ENCODE measurements at places on chromosomes 11 and 22.

DNA sequence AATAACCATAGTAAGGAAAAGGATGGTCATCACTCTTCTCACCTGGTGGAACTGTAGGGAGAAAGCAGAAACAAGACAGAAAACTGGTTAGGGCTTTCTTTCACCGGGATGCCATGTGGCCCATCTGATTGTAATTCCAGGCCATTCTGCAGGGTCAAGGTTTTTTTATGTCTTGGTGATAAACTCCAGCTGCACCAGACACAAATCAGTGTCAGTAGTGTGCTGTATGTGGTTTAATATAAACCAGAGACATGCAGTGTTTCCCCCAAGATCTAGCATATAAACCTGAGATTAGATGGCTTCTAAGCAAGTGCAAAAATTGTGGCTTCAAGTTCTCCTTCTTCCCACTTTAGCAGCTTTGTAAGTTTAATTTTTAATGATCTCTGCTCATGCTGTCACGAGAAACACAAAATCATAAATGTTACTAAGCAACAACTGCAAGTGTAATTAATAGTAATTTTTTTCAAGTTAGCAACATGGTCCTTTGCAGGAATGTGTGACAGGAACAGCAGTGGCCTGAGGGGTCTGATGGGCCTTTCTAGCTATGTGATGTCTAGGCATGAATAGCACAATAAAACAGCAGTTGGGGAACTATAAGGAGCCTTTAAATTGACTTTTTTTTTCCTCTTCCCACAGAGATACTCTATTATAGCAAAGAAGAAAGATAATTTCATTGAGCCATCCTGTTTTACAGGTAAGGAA lies 41.6 kb downstream of the BDNF start:
- no peak for DNase-seq

DNA sequence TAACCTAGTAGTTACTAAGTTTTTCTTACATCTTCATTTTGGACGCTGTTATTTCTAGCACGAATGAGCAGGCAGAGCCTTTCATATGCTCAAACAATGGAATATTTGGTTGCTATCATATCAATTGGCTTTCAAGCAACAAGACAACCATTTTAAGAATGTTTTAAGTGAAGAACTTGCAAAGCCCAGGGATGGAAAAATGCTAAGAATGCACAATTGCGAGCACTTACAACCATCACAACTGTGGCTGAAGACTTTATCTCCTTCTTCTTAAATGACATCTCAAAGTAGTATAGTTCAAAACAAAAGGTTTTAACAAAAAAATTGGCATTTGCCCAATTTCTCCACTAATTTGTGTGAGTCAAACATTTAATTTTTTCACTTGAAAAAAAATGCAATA lies 8.3 kb upstream of the MMP1 start:
- DNase-seq, result no peak

DNA sequence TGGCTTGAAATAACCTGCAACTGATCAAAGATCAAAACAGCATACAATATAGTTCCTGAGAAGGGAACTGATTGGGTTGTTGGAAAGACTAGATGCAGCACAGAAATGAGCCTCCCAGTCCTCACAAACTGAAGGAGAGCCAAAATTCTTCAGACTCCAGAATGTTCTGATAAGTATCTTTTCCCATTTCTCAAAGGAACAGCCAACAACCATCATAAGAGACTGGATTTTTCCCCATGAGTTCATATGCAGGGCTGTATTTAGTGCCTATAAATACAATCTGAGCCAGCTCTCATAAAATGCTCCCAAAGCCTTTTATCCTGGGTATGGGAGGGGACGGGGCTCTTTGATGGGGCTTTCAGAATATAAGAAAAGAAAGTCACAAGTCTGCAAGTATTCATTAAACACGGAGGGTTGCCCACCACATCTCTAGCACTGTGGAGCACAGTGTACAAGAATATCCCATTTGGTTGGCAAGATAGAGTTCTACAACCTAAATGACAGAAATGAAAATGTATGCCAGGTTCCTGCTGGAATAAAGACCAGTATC lies 50.7 kb upstream of the LYVE1 start:
- DNase-seq, result no peak

- no peak for DNase-seq
Observed at GRCh38 chr11:21987261-21987660, 205.6 kb upstream of the ANO5 start.

- DNase-seq, result no peak
Observed at GRCh38 chr22:47357493-47357892, 595.0 kb downstream of the TBC1D22A start.

- DNase-seq, result no peak
Observed at GRCh38 chr22:47042861-47043496, 280.5 kb downstream of the TBC1D22A start.

DNA sequence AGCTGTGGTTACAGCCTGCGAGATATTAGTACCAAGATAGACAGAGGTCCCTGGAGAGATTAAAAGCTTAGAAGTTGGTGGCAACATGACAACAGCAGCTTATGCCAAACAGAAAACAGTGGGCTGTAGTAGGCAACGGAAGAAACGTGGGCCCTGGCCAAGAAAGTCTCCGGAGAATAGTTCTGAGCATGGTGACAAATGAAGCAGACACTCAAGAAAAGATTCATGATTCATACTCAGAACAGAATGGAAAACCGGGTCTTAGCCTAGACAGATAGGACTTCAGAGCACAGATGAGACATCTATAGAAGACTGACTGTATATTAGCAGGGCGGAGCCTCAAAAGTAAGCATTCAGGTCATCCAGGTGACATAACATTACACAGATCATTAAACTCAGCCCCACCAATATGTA lies 727.4 kb downstream of the ETS1 start:
- no peak for DNase-seq

GRCh38 chr22:36894266-36894665 lies 19.2 kb upstream of the CSF2RB start:
- DNase-seq, result no peak

- peak; percentile 57 for DNase-seq
Observed at GRCh38 chr22:30763815-30764673, 69.4 kb downstream of the OSBP2 start.

DNA sequence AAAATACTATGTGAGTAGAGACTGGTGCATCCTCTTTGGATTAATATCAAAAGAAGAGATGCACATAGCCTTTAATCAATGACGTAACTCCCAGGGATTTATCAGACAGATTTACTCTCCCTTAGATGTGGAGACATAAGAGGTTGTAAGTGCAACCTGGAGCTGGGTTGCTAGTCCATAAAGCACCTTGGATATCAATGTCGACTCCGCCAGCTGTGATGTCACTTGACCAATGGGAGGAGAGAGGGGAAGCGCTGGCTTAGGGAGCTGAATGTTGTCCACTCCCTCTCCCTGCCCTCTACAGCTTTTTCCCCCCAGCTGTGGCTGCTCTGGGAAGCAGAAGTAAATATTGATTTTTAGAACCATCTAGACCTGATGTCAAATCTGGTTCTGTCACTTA lies 28.9 kb upstream of the TMEM86A start:
- no peak for DNase-seq

- no peak for DNase-seq
Observed at GRCh38 chr11:118657709-118658428, 21.6 kb downstream of the TREH start.

DNA sequence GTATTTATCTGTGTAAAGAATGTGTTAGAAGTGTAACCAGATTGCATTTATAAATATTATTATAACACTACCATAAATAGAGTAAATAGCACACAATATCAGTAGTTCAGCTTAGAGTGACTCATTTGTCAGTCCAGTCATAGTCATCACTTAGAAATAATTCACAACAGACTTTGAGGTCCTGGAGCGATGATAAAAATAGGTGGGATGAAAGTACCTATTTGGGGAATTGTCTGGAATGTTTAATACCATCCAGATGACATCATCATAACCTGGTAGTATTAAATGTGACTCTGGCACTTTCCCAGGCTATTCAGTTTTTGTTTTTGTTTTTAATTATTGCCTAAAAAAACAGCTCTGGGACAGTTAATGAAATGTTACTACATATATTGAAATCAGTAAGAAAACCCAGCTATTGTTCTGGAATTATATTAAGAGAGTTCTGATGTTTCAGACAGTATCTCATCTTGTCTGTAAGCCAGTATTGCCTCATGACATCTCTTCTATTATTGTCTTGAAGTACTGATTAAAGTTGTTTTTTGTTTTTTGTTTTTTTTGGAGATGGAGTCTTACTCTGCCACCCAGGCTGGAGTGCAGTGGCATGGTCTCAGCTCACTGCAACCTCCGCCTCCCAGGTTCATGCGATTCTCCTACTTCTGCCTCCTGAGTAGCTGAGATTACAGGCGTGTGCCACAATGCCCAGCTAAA lies 74.8 kb downstream of the SIK2 start:
- DNase-seq, result no peak

DNA sequence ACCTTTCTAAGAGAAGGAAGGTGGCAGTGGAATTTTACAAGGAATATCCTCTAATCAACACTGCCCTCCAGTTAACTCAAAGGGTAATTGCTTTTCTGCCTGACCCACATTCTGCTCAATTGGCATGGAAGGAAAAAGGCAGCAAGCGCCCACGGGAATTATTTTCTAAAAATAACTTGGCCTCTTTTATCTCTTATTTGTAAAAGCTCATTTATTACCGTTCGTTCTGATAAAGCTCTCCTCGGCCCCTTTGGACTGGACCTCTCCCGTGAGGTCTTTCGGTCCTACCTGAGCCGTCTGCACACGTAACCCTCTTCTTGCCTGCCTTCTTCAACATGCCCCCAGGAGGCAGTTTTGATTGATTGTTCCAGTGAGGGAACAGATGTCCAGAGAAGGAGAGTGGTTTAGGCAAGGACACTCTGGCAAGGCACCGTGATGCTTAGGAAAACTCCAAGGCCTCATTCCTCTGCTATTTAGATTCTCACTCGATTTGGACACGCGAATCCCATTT lies 53.2 kb upstream of the CRTAM start:
- DNase-seq, result no peak

DNA sequence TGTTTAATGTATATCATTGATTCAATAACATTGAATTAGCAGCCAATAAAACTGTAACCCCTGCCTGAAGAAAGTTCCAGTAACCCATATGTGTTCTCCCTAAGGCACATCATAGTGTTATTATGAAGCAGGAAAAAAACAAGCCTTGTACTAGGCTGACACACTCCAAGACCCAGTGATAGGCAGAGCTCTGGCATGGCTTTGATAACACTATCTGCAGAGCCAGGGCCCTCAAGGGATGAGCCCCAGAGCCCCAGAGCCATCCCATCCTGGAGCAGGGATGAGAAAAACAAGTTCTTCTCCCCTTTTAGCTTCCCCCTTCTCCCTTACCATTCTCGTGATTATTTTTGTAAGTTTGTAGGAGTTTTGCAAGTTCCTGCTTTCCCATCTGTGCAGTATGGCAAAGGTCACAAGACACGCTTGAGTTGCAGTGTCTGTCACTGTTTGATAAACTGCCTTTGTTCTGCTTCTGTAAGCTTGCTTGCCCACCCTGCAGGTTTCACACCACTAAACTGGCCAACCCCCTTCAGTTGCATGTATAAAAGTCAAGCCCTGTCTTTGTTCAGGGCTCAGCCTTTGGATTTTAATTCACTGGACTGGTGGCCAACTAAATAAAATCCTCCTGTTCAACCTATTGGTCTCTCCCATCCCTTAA lies 22.3 kb upstream of the GUCY1A2 start:
- DNase-seq, result no peak

- DNase-seq, result peak; percentile 23
Observed at GRCh38 chr11:422249-422656, 7.5 kb upstream of the SIGIRR start.

GRCh38 chr11:33110083-33110482 lies 51.2 kb downstream of the CSTF3 start:
- DNase-seq, result no peak

DNA sequence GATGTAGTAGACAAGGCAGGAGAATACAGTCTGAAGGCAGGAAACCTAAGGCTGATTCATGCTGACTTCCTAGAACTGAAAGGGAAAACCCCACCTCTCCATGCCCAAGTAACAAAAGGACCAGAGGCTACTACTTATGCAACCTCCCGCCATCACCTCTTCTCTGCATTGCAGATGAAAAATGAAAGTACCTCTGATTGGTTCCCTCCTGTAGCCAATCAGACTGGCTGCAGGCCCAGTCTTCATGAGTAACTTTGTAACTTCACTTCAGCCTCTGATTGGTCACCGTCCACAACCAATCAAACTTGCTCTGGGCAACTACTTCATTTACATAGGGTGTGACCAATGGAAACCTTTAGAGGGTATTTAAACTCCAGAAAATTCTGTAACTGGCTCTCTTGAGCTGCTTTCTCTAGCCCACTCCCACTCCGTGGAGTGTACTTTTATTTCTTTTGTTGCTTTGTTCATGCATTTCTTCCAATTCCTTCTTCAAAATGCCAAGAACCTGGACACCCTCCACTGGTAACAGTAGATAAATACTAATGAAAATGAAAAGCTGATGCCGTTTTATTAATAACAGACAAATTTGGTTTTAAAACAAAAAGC lies 5.2 kb upstream of the MAP6 start:
- DNase-seq, result no peak

DNA sequence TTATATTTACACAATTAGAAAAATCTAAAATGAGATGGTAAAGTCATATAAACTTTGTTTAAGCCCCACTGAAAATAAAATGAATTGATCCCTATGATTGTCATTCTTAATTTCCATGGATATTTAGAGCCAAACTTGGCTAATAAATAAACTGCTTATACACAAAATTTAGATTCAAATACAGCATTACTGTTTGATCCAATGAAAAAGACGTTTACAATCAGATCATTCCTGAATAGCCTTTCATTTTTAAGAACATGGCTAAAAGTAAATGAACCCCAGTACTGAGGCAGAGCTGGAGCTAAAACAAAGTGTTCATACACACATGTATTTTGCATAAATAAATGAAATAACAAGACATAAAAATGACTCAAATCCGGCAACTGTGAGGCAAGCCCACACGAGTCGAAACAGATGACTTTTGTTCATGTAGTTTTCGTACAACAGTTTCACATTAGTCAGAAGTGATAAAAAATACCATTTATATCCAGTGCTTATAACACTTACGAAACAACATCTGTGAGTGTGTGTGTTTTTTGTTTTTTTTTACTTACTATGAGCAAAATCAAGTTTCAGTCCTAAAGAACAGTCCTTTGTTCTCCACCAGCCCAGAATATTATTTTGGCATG lies 386.5 kb downstream of the SOX6 start:
- no peak for DNase-seq

DNA sequence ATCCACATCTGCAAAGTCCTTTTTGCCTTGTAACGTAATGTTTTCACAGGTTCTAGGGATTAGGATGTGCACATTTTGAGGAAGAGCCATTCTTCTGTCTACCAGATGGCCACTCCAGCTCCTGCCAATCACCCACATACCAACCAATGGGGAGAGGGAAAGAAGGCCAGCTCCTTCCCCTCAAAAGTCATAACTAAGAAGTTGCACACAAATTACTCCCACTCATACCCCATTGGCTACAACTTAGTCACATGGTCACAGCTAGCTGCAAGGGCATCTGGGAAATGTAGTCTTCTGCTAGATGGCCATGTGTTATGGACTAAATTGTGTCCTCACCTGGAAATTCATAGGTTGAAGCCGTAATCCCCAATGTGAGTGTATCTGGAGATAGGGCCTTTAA lies 15.4 kb upstream of the MYOD1 start:
- no peak for DNase-seq

- DNase-seq, result no peak
Observed at GRCh38 chr11:100338144-100338840, 348.8 kb upstream of the ARHGAP42 start.
